ENCODE measurements at places on chromosomes 6 and 20.

DNA sequence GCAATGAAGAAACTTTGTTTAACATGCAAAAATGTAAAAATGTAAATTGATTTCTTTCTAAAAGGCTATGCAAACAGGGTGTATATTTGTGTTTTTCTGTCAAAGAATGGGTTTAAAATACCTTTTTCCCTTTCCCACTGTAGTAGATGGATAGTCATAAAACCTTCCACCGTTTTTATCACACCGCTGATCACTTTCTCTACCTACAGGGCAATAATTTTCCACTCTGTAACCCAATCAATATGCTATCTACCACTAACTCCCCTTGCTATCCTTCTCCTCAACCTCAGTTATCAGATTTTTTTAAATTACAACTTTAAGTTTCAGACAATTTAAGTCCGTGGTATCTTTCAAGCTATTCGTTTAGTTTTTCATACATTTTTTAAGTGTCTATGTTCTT lies 91.4 kb upstream of the ARID1B start:
- peak; percentile 26 for DNase-seq

GRCh38 chr20:38926934-38927616 lies 858 bp downstream of the FAM83D start:
- DNase-seq = no peak

- no peak for DNase-seq
These were observed 57.5 kb downstream of the RIN2 start for GRCh38 chr20:19815553-19815991.

- no peak for DNase-seq
These were observed 30.5 kb upstream of the RIPK1 start for GRCh38 chr6:3037638-3038365.

DNA sequence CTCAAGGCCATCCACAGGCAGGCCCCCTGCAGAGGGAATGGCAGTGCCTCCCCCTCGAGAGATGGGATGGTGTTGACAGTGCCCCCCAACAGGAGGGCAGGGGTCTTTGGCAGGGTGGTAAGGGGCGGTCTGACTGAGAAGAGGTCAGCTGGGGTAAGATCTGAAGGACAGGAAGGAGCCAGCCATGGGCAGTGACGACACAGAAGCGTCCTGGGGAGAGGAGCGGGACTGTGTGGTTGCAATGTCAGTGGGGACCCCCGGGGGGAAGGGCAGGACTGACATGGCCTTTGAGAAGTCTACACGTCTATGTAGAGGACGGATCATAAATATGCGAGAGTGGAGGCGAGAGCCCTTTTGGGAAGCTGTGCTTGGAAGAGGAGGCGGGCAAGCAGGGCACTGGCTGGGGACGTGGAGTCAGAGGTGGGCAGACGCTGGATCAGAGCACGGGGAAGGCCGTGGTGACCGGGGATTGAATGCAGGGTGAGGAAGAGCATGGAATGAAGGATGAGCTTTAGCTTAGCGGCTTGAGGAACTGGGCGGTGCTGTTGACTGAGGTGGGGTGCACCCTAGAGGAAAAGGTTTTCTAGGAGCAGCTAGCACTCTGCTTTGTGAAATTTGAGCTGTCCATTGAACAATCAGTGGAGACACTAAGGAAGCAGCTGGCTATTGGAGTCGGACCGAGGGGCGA lies 82.5 kb upstream of the AGPAT4 start:
- no peak for DNase-seq

DNA sequence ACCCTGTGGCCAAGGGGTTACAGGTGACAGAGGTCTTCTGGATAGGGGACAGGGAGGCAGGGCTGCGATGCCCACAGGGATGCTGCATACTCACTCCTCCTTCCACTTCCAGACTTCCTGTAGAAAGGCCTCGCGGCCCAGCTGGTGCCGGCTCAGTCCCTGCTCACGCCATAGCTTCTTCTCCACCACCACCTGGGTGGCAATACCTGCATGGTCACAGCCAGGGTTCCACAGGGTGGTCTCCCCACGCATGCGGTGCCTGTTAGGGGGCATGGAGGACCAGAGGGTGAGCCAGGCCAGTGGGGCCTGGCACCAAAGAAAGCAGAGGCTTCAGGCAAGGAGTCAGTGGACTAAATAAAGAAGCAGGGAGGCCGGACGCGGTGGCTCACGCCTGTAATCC lies 8.3 kb upstream of the VWA7 start:
- no peak for DNase-seq

- DNase-seq = peak; percentile 71
These were observed at the start of gene KCNK15 for GRCh38 chr20:44745598-44746366. Gene KCNK15 (plus strand): TSS chr20:44745865. CDS start chr20:44745911, 46 bp downstream.

- DNase-seq = no peak
These were observed 16.2 kb upstream of the RSPO3 start for GRCh38 chr6:127102299-127102698.

- no peak for DNase-seq
These were observed 38.4 kb downstream of the WDR27 start for GRCh38 chr6:169663468-169663867.

DNA sequence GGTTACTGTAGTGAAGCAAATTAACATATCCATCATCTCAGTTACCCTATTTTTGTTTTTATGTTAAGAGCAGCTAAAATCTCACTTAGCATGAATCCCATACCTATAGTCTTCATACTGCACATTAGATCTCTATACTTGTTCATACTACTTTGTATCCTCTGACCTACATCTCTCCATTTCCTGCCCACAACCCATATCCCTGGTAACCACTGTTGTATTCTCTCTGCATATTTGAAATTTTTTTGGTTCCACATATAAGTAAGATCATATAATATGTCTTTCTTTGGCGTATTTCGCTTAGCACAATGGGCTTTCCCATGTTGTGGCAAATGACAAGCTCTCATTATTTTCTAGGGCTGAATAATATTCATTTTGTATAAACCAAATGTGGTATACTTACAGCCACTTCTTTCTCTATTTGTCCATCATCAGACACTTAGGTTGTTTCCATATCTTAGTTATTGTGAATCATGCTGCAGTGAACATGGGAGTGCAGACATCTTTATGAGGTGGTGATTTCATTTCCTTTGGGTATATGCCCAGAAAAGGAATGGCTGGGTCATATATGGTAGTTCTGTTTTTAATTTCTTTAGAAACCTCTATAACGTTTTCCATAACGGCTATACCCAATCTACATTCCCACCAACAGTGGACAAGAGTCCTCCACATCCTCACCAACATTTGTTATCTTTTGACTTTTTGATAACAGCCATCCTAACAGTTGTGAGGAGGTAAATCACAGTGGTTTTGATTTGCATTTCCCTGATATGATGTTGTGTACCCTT lies 39.8 kb downstream of the BACH2 start:
- no peak for DNase-seq

DNA sequence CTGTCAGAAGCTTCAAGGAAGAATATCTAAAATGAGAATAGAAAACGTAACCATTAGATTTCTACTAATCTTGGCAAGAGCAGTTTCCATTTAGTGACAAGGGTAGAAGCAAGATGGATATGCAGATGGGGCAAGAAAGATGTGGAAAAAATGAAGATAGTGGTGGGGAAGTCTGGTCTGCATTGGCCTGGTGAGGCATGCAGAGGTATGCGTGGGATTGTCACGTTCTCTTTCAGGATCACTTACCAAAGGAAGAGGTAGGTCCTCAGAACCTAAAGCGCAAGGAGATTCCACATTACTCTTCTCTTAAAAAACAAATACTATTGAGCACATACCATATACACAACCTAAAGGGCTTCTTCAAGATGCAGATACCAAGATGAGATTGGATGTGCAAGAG lies 238.7 kb downstream of the UST start:
- DNase-seq = no peak

- DNase-seq = no peak
These were observed 473.6 kb downstream of the EPHA7 start for GRCh38 chr6:92945799-92946198.

DNA sequence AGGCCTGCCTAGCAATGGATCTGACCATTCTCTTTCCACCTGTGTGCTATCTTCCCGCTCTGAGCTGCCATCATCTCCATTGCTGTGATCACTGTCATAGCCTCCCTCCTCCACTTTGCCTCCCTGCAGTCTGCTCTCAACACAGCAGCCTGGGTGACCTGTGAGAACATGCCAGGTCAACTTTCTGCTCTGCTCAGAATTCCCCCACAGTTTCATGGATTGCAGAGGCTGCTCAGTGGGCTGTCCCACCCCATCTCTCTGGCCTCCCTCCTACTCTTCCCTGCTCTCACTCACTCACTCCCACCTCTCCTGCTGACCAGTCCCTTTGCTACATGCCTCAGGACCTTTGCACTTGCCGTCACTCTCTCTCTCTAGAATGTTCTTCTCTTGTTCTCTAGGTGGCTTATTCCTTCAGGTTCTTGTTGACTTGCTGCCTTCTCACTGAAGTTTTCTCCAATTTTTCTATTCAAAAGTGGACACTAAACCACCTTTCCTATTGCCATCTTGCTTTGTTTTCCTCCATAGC lies 159.9 kb downstream of the CD83 start:
- no peak for DNase-seq

- DNase-seq = no peak
These were observed 96.3 kb downstream of the FOXF2 start for GRCh38 chr6:1485678-1486077.

- DNase-seq = peak; percentile 25
These were observed 11.6 kb upstream of the ELOVL5 start for GRCh38 chr6:53360093-53360912.

DNA sequence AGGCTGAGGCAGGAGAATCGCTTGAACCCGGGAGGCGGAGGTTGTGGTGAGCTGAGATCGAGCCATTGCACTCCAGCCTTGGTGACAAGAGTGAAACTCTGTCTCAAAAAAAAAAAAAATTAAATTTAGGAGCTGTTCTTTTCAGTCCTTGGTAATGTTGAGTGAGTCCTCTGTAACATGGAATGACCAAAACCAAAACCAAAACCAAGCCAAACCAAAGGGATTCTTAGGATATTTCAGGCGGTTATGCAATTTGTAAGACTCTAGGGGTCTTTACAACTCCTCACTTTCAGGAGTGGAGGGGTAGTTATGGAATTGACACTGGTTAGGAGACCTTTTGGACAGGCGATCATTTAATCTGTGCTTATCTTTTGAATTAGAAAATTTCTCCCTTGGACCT lies 15.8 kb downstream of the TIAM2 start:
- DNase-seq = no peak

GRCh38 chr6:69775941-69776340 lies 20.9 kb downstream of the LMBRD1 start:
- DNase-seq = no peak

DNA sequence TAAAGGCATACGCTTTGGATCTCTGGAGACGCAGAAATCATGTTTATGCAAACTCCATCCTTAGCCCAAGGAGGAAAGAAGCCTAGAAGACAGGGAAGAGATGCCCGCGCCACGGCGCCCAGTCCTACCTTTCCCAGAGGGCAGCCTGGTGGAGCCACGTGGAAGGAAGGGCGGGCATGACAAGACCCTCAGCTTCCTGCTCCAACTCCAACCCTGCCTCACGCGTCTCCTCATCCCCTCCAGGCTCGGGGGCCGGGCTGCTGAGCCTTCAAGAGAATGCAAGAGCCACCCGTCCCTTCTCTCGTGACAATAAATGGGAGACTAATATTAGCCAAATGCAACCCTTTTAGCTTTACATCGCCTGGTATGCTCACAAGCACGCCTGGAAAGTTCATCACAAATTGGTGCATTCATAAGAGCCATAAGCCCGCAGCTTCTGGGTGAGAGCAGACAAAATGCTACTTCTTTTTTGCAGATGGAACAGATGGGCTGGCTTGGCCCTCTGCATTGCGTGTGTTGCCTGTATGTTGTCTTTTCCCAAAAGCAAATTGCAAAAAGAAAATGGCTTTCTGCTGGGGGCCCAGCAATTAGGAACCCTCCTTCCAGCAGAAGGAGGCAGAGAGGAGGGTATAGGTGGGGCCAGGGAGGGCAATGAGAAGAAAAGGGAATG lies 8.2 kb upstream of the NTSR1 start:
- no peak for DNase-seq

GRCh38 chr6:110055387-110055735 lies 77.2 kb downstream of the GPR6 start:
- no peak for DNase-seq

DNA sequence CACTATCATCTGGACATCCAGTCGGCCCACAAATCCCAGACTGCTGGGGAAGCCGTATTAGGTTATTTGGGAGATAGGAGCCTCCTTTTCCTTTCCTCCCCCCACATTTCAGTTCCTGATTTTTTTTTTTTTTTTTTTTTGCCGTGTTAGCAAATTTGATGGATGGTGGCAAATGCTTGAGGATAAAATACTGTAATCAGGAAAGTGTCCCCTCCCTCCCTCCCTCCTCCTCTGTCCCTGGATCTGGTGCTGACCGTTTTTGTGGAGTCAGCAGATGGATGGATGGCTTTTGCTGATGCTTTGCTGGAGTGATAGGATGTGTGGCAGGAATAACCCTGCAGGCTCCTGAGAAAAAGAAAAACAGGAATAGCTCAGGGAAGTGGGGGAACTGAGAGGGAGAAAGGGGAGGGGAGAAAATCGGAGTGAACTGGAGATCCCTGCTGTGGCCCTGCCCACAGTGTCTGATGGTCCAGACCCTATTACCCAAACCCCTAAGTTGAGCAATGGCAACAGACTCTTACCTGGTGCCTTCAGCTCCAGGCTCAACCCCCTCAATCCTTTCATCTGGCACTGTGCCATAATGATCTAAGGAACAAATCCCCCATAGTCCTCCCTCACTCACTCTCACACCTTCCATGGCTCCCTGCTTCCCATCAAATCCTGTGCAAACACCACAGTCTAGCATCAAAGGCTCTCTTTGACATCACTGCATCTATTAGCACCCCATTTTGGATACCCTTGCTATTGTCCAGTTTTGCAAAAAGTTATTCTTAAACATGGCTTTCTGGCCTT lies 277.3 kb upstream of the CHD6 start:
- DNase-seq = no peak

DNA sequence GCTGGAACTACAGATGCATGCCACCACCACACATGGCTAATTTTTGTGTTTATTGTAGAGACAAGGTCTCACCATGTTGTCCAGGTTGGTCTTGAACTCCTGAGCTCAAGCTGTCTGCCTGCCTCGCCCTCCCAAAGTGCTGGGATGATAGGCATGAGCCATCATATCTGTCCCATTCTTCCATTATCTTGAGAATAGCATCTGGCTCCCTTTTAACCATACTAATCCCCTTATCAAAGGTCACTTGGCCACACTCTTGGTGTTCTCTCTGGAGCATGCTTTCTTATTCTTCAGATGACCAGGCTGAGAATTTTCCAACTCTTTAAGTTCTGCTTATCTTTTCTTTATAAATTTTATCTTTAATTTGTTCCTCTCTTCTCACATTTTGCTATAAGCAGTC lies 15.9 kb upstream of the TRERF1 start:
- DNase-seq = no peak
